ENCODE measurements at places on chromosomes 4 and X. TPM values are rescaled to one million over a fixed set of nuclear protein-coding genes. Genes with fewer than 3 reads are reported as not detected.

Gene EVC2
- total RNA-seq = 2.9 TPM

Gene GLOD5
- total RNA-seq = not detected

Gene PNMA6F
- not detected for total RNA-seq

Gene AR
- total RNA-seq = 14.4 TPM

Gene CFAP299
- not detected for total RNA-seq

Gene ATP6AP1
- total RNA-seq = 70.8 TPM

Gene ANK2
- total RNA-seq = 318 TPM

Gene DRD5
- total RNA-seq = 0.47 TPM

Gene USP51
- 2.4 TPM for total RNA-seq

Gene CXCL10
- total RNA-seq = 0.76 TPM

Gene SH2D1A
- 0.41 TPM for total RNA-seq

Gene CFI
- 22.6 TPM for total RNA-seq

GRCh38 chr4:81040012-81040659 is 9.6 kb downstream of the BMP3 start:
- no peak for DNase-seq

DNA sequence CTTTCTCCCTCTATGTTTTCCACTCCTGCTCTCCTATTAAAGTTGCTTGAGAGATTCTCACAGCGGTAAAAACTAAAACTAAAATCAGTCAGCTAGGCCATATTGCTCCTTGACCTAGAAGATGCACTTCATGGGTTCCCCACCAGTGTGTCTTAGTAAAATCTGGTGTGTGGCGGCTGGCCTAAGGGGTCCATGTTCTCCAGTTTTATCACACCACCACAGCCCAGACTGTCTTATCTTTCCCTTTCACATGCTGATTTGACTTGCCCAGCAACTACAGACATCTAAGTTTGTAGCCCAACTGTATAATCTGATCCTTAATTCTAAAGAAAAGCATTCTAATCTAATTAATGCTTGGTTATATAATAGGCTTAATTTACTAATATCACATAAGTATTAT is 68.0 kb downstream of the ATP8A1 start:
- no peak for DNase-seq

DNA sequence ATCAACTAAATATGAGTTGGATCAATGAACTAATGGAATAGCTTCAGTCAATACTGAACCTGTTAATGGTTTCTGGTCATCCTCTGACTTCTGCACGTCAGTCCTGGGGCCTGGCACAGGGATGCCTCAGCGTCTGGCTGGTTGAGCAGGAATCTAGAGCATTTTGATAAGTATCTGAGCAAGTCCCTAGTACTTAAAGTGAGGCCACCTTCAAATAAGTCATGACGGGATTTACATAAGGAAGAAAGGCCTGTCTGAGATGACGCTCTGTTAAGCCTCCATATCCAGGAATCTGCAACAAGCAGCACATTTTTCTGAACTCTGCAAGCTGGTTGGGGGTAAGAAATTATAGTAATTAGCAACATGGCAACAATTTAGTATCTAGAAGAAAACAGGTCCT is 83.2 kb upstream of the TBC1D9 start:
- DNase-seq = no peak

DNA sequence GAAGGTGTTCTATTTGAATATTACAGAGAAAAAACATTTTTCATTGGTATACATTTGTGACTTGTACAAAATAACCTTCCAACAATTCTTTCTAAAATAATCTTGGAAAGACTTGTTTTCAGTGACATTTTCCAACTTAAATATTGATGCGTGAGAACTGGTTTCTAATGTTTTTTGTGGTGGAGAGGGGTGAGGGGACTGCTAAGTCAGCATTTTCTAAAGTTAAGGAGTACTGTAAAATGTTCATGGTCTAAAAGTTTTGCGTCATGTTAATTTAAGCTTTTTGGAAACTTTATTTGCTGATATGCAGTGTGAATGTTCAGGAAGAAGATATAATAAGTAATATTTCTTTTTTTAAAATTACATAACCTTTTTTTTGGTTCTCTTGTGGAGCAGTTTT is 229.3 kb downstream of the MAGEB5 start:
- no peak for DNase-seq

GRCh38 chr4:93719552-93719951 is 109.0 kb upstream of the ATOH1 start:
- DNase-seq = no peak

DNA sequence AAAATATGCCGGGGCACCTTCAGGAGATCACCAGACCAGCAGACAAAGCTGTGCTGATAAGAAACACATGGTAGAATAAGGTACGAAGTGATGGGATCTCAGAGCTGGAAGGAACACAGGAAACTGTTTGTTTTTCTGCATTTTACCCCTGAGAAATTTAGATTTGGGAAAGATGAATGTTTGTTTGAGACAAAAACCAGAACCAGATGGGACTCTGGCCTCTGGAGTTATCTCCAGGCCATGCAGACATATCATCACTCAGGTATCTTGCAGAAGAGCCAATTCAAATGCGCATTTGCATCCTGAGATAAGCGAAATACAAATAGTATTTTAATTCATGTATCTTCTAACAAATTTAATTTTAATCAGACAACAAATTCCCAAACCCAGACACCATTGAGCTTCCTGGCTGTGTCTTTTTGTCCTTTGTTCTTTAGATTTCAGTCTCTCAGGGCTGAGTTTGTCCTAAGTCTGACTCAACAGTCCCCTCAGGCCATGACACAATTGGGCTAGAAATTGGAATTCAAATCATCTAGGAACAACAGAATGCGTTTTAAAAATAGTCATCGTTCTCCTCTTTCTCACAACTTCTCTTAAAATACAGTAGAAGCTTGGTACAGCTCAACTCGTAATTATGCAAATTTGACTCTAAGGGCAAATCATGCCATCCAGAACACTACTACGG is 159.0 kb downstream of the PACRGL start:
- no peak for DNase-seq

DNA sequence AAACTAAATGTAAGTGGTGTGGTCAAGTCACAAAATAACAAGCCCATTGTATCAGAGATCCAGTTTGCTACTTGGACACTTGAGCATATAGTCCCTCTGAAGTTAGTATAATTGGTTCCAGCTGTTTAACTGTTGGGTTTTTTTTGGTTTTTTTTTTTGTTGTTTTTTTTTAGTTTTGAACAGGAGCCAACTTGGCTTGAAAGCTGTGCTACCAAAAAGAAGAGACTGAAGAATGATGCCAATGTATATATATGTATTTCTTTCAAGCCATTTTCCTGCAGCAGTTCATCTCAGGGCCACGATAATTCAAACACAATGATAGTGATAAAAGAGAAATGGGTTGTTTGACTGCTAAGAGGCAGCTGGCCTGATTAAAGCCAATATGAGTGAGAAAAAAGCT is 138.3 kb downstream of the PCDH18 start:
- DNase-seq = no peak

DNA sequence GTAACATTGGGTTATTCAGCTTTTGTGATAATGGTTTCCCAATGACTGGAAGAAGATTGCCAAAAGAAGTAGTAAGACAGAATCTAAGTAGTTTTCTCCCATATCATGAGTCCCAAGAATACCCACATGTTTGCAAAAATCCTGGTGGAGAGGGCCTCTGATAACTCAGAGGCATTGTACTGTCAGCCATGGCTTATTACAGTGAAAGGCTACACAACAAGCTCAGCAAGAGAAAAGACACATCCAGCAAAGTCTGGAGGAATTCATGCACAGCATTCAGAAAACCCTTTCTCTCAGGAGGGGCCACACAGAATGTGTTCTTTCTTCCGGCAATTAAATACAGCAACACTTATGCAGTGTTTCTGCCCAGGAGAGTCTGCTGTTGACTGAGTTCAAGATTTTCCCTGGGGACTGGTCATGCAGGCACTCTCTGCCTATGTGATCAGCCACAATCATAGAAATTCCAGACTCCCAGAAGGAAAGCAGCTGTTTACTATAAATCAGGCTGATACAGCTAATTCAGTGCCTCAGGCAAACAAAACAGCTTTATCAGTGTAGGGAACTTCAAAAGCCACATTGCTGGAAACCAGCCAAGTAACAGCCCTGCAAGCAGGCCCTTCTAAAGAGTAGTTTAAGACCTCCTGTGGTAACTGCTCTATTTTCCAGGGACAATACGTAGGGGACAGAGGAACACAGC is 937.1 kb downstream of the CCSER1 start:
- DNase-seq = no peak

DNA sequence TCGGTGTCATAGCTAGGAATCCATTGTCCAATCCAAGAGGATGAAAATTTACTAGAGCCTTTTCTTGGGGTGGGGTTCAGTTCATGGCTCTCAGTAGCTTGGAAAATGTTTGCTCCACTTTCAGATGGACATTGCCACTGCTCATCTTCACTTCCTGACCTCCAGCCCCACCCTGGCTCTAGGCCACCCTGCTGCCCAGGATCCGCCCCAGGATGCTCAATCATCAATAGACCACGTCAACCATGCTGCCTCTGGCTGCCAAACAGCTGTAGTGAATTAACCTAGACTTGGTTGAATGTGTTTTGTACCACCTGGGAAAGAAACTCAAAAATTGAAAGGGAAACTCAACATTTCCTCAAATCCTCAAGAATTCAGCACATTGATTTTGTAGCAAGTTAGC is 37.2 kb upstream of the HSD17B10 start:
- DNase-seq = no peak

DNA sequence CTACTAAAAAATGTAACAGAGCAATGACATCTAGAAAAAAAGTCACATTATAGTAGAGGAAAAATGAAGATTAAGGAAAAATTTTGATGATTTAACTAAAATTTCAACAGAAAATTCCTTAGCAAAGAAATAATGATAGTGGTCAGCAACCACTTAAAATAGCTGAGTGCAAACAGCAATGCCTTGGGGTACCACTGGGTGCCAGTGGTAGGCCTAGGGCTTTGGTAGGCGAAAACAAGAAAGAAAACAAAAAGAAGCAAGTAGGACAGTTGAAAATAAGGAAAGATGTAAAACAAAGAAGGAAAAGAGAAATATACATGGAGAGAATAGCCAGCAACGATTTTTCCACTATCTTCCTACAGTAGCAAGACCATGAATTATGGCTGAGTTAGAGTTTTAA is 313.5 kb upstream of the IRS4 start:
- no peak for DNase-seq

DNA sequence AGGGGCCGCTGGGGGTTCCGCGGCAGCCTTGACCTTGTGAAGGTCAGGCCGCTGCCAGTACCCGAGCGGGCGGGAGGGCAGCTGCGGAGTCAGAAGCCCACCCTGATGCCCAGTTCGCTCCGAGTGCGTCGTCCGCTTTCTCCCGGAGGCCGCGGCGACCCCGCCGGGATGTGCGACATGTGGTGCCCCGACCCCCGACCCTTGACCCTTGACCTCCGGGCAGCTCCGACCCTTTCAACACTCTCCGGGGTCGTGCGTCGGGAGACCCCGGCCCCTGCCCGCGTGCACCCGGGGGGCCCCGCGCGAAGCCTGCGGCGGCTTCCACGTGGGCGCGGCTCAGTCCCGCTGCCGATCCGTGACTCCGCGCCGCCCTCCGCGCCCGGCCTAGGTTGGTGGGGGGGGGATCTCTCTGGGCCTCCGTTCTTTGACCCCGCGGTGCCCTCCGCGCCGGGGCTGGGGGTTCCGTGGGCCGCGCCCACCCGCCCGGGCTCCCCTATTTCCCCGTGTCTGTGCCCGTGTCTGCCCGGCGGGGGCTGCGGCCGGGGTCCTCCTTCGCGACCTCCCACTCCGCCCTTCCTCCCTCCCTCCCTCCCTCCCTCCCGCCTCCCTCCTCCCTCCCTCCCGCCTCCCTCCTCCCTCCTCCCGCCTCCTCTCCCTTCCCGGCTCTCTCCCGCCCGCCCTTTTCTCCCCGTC is 609 bp upstream of the SLC25A6 start:
- peak; percentile 75 for DNase-seq

DNA sequence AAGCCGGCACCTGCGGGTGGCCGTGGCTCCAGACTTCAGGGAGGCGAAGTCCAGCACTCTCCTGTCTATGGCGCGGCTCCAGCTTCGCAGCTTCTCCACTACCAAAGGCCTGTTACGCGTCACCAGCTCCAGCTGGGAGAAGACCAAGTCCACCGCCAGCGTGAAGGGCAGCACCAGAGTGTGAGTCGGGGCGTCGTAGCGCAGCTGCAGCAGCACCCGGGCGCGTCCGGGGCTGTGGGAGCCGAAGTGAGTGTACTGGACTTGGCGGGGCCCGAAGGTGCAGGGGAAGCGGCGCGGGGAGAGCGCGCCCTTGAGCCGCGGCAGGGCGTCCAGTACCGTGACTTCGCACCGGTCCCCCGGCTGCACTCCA is 444 bp downstream of the FREM3 start:
- peak; percentile 41 for DNase-seq

GRCh38 chr4:13984991-13985800 is 357.7 kb upstream of the BOD1L1 start:
- DNase-seq = no peak

DNA sequence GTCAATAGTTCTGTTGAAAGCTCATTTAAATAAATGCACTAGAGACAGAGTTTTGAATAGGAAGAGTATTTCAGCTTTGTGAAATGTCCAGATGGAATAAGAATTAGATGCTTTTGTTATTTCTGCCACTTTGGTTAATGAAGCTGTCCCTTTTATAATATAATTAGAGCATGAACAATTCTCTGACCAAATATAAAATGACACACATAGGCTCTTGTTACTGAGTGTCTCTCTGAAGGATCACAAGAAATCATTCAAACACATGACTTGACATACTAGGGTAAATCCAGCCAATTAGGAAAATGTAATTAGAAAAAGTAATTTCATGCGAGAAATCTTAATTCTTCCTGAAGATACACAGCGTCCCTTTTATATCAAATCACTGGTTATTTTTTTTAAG is 68.4 kb upstream of the DDIT4L start:
- DNase-seq = no peak

GRCh38 chrX:97547877-97548578 is 664.3 kb downstream of the RPA4 start:
- no peak for DNase-seq

- no peak for DNase-seq
These were observed 22.4 kb downstream of the RS1 start for GRCh38 chrX:18649498-18649951.

GRCh38 chrX:103779141-103779789 is 2.6 kb downstream of the PLP1 start:
- DNase-seq = no peak

GRCh38 chr4:1568855-1569460 is 115.2 kb downstream of the FAM53A start:
- DNase-seq = peak; percentile 18

- DNase-seq = no peak
These were observed 6.1 kb downstream of the TMEM192 start for GRCh38 chr4:165106518-165106917.

- no peak for DNase-seq
These were observed 477.1 kb downstream of the FAT4 start for GRCh38 chr4:125791896-125792295.

GRCh38 chrX:47662144-47662657 is 3.2 kb upstream of the UXT start:
- no peak for DNase-seq

DNA sequence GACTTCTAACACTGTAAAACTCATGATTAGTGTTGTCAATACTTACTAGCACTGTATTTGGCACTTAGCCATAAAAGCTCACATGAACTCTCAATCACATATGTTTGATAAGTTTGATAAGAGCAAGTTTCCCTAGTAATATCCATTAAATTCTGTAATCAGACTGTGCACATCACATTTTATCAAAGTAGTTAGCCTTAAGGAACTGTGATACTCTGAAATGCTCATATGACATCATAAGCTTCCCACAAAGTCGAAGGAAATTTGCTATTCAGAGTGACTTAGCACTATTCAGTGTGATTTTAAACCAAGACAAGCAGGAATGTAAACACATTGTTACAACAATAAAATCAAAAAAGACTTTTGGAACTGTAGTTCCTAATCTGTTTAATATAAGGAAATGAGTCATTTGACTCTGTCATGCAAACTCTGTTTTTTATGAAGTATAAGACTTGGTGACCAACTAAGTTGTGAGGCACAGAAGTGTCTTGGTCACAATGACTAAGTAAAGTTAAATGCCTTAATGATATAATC is 6.7 kb downstream of the SLC7A11 start:
- no peak for DNase-seq
